ENCODE measurements at places on chromosomes 16 and 17.
A peak's percentile ranks its signal among the peaks of the same experiment; 100 is the strongest.

DNA sequence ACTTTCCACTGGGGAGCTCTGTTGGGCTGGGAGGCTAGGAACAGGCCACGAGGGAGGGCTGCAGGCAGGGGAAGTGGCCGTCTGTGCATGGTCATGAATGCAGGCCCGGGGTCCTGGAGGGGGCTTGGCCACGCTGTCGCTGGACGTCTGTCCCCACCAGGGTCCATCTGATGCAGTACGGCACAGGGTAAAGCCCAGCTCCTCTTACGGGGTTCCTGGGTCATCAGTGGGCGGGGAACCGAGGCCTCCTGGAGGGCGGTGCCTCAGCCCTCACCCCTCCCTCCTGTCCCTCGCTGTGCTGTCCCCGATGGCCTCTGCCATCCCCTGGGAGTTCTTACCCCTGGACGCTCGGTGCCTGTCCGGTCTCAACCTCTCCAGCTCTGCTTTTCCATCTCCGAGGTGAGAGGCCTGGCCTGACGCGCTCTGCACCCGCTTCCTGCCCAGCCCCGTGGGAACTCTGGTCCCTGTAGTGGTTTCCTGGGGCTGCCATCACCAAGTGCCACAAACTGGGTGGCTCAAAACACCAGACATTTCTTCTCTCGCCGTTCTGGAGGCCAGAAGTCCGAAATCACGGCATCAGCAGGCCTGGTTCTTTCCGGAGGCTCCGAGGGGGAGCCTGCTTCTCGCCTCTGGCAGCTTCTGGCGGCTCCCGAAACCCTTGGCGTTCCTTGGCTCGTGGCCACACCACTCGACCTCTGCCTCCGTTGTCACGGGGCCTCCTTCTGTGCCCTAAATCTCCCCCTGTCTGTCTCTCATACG is 182.8 kb downstream of the SEC14L1 start:
- DNase-seq: peak; percentile 36

GRCh38 chr16:67284699-67285646 is 5.6 kb downstream of the PLEKHG4 start:
- DNase-seq: no peak

GRCh38 chr16:89113152-89113547 is 19.5 kb downstream of the ACSF3 start:
- DNase-seq: no peak

- DNase-seq: peak; percentile 11
Observed at GRCh38 chr17:73401911-73402310, 90.1 kb upstream of the CDC42EP4 start.

- peak; percentile 48 for DNase-seq
Observed at GRCh38 chr17:82497483-82498405, 21.8 kb upstream of the FOXK2 start.

- DNase-seq: peak; percentile 33
Observed at GRCh38 chr17:44556166-44556831, 985 bp upstream of the FZD2 start.

DNA sequence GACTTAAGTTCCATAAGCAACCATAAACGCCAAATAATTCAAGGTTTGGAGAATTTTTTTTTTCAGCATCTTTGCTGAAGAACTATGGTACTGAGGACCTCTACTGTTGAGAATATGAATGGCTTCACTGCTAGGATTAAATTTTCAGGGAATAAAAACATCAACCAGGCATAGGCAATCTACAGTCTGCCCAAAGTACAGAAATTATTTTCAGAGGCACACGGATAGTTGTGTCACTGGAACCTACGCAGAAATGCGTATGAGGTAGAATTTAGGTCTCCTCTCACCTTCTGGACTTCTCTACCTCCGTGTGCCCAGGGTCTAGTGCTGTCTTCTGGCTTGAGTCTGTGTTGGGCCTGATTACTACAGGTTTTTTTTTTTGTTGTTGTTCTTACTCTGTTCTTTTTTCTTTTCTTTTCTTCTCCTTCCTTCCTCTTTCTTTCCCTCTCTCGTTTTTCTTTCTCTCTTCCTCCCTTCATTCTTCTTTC is 39.7 kb downstream of the NACA2 start:
- peak; percentile 8 for DNase-seq

GRCh38 chr17:38604479-38605403 is 1.0 kb downstream of the SRCIN1 start:
- peak; percentile 8 for DNase-seq

GRCh38 chr16:23516366-23517137 is 6.3 kb upstream of the GGA2 start:
- DNase-seq: no peak

DNA sequence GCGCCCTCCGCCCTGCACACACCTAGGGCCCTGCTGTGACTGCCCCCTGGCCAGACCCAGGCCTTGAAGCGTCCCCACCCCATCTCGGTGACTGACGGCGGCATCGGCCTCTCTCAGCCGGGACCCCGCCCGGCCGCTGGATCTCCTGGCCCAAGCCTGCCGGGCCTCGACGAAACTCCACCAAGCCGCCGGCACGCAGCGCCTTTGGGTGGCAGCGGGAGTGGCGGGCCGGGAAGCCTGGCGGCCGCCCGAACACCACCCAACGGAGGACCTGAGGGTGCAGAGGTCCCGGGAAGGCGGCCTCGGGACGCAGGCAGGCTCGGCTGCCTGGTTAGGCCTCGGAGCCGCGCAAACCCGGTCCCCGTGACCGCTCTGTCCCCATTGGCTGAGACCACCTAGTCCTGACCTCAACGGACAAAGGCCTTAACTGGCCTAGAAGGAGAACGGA is 12.0 kb upstream of the TMEM97 start:
- DNase-seq: no peak

- no peak for DNase-seq
Observed at GRCh38 chr16:2004795-2005517, 4.7 kb downstream of the ZNF598 start.

- peak; percentile 82 for DNase-seq
Observed at GRCh38 chr16:720990-721764, at the start of gene ANTKMT. Gene ANTKMT, plus strand, starts transcription at chr16:721146. Its CDS starts 129 bp downstream, at chr16:721275.

- no peak for DNase-seq
Observed at GRCh38 chr17:26962255-26963162, 331.4 kb upstream of the WSB1 start.

GRCh38 chr16:2385190-2385836 is 43.9 kb upstream of the CCNF start:
- DNase-seq: no peak

- no peak for DNase-seq
Observed at GRCh38 chr16:3173892-3174617, 13.9 kb upstream of the OR1F1 start.

GRCh38 chr16:83273504-83274173 is 534.1 kb upstream of the HSBP1 start:
- DNase-seq: no peak

DNA sequence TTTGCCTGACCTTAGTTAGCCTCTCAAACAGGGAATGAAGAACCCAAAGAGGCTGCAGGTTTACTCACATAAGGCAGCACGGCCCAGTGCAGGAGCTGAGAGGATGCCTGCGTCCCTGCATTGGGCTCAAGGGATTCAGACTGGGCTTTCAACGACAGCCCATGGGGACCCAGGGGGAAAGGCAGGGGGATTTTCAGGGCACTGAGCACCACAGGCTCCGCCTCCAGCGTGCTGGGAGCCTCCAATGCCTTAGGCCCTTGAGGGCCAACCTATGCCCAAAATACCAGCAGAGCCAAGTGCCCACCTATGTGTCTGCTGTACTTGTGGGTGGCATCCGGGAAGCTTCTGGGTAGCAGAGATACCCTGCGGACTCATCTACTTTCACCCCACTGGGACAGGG is 22.3 kb downstream of the DCAKD start:
- no peak for DNase-seq

GRCh38 chr17:17950806-17951205 is 21.4 kb downstream of the TOM1L2 start:
- DNase-seq: no peak

- DNase-seq: no peak
Observed at GRCh38 chr17:46869975-46870803, 18.8 kb downstream of the WNT9B start.

DNA sequence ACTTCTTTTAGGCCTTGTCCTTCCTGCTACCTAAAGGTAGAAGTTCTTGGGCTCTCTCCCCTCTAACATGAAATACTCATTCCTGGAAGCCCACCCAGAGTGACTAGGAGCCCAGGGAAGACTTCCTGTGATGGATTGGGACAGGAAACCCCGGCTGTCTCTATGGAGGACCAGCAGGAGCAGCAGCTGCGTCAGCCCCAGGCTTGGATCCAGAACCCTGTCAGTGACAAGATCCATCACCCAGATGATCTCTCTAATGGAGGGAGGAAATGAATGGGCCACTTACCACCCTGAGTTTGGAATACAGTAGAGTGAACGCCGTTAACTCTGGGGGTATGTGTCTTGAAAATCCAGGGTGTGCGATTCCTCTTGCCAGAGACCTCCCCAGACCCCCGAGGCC is 195.7 kb upstream of the WSCD1 start:
- no peak for DNase-seq

DNA sequence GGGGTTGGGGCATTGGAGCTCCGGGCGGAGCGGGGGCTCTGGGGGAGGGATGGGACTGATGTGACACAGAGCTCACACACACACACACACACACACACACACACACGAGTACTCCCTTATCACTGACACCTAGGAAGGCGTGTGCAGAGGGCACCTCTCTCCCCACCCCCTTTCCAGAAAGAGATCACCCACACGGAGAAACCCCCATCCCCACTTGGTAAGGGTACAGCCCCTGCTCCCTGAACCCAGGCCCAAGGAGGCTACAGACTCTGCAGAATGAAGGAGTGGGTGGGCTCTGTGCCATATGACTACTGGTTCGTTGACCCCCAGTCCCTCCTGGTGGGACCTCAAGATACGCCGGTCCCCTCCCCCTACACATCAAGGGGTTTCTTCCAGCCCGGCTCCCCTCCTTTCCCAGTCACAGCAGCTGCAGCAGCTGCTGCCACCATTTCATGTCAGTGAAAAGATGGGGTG is 8.7 kb upstream of the ARHGAP23 start:
- no peak for DNase-seq

GRCh38 chr16:89949121-89949742 is 677 bp downstream of the DEF8 start:
- DNase-seq: no peak

- DNase-seq: no peak
Observed at GRCh38 chr16:11550791-11551498, 35.8 kb downstream of the LITAF start.

DNA sequence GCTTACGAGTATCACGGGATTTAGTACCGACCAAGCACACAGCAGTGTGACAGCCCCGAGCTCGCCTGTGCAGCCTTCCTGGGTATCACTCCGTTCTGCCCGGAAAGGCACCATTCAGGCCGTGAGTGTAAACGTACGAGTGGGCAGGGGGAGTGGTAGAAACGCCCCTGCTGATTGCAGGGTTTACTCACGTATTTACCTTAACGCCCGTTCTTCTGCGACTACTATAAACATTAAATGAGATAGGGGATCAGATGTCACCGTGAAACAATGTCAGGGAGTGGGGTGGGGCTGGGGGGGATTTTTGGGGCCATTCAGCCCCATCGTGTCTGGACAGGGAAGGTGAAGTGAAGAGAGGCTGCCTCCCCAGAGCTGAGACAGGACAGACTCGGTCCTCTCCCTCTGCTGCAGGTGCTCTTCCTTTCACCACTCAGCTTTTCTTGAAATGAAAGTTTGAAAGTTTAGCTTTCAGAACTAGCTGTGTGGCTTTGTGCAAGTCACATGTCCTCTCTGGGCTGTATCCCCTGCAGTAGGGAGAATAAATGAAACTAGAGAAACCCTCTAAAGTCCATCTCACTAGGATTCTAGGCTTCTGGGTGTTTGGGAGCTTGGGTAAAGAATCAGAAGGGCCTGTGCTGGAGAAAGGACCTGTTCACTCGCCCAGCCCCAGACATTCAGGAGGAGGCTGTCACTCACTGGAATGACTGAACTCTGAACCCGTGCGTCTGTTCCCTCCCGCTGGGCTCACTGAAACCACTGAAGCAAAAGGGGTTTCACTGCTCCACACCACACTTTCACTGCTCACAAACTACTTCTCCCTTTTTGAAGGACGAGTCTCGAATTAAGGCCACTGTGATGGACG is 66.7 kb downstream of the RPA1 start:
- no peak for DNase-seq

DNA sequence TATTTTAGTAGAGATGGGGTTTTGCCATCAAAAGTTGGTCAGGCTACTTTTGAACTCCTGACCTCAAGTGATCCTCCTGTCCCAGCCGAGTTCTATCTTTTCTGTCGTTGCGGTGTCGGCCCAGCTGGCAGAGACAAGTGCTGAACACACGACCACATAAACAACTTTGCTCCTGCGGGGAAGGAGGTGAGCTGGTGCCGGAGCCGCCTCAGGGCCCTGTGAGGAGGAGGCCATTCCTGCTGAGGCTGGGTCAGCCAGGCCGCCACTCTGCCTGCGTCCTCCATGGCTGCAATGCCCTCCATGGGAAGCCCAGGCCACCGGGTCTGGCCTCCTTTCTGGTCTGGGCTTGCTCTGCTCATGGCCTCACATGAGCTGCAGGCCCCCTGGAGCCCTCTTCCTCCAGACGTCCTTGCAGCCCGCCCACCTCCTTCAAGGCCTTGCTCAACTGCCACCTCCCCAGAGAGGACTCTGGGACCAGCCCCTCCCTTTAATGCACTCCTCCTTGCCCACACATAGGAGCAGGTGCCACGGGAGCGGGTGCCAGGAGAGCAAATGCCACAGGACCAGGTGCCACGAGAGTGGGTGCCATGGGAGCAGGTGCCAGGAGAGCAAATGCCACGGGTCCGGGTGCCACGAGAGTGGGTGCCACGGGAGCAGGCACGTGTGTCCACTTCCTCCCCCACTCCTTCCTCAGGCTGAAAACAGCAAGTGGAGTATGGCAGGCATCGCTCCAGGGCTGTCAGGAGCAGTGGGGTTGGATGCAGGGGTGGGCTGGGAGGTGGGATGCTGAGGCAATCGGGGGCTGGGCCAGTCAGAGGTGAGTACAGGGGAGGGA is 28.4 kb upstream of the CBFA2T3 start:
- no peak for DNase-seq

- no peak for DNase-seq
Observed at GRCh38 chr16:21722771-21723455, 59.1 kb downstream of the OTOA start.

DNA sequence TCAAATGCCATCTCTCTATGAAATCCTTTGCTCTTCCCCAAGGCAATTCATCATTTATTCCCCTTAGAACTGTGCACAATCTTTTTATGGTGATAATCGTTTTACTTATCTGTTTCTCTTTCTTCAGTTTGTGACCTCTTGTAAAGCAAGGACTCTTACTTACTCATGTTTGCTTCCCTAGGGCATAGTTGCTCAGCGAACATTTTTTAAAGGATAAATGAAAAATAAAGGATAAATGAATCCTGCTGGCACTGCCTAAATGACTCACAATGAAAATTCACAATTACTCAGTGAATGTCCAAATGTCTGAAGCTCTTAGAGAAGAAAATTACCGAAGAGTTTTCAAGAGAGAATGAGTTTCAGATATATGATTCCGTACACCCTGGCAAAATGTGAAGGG is 671.7 kb downstream of the CDH11 start:
- no peak for DNase-seq

GRCh38 chr17:63696381-63696961 is 3.5 kb downstream of the LIMD2 start:
- peak; percentile 62 for DNase-seq

DNA sequence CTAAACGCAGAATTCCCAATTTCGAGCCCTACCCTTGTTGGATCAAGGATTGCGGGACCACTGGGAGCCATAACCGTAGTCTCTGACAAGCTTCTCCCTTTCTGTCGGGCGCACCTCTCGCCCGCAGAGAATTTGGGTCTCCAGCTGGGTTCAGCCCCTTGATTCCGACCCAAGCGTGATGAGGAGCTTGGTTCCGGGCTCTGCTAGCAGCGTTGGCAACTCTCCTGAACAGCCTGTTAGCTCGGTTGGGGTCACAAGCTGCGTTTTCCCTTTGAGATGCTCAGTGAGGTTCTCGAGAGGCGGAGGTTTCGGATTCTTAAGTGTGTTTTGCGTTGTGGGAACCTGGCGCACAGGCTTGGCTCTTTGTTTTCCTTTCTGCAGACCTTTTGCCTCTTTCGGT is 655 bp downstream of the ATXN1L start:
- DNase-seq: no peak
